ENCODE measurements at places on chromosomes 6 and 20.

DNA sequence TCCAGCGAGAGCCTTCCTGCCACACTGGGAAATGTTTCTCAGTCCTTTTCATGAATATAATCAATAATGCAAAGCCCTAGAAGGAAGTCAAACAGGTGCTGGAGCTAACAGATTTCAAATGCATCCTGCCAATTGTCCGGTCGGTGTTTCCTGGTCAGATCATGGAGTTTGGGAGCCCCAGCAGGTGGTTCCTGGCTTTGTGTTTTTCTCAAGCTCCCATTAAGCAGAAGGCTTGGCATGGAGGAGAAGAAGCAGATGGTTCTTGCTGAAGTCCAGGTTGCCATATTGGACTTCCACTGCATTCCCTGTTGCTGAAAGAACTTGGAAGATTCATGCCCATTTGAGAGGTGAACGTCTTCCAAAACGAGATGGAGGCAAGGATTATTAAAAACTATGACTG, 68.6 kb downstream of the GFOD1 start:
- DNase-seq = no peak

- no peak for DNase-seq
These were observed 113.8 kb upstream of the ARMC2 start for GRCh38 chr6:108734271-108734922.

GRCh38 chr20:10665027-10665561, 8.7 kb downstream of the JAG1 start:
- no peak for DNase-seq

GRCh38 chr20:23926944-23927872, 47.7 kb upstream of the CST5 start:
- DNase-seq = peak; percentile 43

DNA sequence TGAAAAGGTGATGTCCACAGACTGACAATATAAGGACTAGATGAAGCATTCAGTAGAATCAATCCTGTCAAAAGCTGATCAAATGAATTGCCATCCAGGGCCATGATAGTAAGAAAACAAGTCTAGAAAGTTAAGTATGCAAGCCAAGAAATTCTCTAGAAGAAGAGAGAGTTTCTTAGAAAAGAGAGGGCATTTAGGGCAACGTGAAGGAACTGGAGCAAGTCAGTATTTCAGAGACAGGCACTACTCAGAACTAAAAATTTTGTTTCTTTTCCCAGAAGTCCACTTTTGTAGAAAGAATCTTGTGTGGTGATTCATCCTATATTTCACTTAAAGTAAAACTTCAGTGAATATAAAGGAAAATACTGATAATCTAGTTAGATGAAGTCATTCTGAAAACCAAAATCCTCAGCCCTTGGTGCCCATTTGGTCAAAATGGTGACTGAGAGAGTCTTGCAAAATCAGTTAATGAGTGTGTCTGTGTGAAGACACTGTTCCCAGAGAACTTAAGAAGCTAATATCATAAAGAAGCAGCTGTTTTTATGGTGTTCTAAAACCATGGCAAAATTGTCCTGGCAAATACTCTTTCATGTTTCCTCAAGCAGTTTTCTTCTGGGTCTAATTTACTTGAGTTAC, 82.2 kb downstream of the COL19A1 start:
- no peak for DNase-seq

DNA sequence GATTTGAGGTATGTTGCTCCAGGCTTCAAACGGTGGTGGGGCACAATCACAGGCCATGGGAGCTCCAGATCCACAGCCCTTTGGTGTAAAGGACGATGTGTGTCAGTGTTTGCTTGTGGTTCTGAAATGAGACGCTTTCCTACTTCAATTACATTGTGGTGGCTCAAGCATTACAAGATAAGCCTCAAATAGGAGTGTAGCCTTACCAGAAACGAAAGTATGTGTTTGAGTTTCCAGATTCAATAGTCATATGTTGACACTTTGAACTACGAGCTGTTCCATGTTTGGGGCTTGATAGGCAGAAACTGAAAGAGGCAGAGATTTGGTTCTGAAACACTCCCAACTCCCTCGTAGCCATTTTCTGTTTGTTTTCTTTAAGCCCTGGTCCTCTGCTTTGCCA, 187.1 kb downstream of the MYLK4 start:
- no peak for DNase-seq

- peak; percentile 76 for DNase-seq
These were observed 20.1 kb downstream of the ECT2L start for GRCh38 chr6:138815797-138816528.

DNA sequence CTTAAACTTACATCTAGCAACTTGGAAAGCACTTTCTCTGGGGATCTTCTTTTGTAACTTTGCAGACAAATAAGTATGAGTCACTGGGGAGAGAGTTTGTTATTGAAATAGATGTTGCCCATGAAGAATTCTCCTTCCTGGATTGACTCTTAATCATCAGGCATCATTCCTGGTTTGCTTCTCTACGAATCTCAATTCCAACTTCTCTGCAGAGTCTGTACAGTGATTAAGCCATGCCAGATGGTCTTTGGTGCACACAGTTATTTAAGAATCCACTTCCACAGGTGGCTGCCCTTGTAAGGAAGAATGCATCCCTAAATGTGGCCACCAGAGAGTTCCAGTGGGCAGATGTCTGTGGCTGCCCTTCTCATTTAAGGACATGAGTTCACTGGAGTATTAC, 25.7 kb downstream of the MYCT1 start:
- peak; percentile 78 for DNase-seq

GRCh38 chr6:125918681-125919566, 37.6 kb upstream of the HINT3 start:
- DNase-seq = peak; percentile 89

GRCh38 chr6:118509009-118509617, 39.0 kb upstream of the PLN start:
- peak; percentile 54 for DNase-seq

- peak; percentile 94 for DNase-seq
These were observed 169.1 kb upstream of the CDYL start for GRCh38 chr6:4606821-4607704.

DNA sequence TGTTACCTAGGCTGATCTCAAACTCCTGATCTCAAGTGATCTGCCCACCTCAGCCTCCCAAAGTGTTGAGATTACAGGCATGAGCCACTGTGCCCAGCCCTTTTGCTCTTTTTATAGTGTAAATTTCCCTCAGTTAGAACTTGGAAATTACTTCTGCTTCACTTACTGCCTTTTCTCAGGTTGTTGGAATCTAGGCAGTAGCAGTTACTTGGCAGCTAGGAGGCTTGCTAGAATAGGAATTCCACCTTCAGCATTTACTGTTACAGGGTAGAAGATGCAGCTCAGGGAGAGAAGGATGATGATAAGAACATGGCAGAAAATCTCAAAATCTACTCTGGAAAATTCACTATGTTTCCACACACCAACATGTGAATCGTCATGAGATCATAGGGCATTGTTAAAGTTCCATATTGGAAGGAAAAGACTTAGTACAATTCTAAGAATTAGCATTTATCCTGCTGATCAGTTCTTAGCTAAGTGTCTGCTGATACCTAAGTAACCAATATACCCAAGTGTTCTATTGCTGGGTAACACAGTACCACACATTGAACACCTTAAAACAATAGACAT, 182.2 kb downstream of the SLC16A10 start:
- peak; percentile 38 for DNase-seq

- no peak for DNase-seq
These were observed 812 bp downstream of the MYMX start for GRCh38 chr6:44217332-44218143.

- no peak for DNase-seq
These were observed 61.9 kb downstream of the ZHX3 start for GRCh38 chr20:41255655-41256054.

DNA sequence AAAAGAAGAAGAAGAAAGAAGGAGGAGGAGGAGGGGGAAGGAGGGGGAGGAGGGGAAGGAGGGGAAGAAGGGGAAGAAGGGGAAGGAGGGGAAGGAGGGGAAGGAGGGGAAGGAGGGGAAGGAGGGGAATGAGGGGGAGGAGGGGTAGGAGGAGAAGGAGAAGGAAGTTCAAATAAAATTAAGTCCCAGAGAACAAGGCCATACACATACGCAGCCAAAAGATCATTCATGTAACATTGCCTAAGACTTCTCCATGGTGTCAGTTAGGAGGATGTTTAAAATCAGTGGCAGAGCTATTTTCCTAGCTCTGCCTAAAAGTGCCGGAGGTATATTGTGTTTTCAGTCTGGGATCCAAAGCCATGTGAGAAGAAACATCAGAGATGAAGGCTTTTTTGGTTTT, 75.8 kb downstream of the PLCB4 start:
- DNase-seq = no peak

DNA sequence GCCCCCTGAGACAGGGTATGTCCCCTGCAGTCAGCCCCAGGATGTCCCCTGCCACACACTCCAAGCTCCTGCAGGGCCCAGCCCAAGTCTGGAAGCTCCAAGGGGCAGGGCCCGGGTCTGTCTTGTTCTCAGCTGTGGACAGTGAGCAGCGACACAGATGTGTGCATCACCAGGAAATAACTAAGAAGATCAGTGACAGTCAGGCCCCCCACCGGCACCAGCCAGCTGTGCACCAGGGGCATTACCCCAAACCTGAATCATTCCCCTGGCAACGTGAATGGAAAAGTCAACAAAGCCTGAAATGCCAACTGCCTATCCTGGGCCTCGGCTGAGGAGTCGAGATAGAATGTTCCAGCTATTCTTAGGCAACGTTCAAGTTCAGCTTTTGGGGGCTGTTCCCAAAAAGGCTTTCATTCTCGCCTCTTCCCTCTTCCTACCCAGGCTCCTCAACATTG, 105.0 kb downstream of the PREX1 start:
- DNase-seq = no peak

DNA sequence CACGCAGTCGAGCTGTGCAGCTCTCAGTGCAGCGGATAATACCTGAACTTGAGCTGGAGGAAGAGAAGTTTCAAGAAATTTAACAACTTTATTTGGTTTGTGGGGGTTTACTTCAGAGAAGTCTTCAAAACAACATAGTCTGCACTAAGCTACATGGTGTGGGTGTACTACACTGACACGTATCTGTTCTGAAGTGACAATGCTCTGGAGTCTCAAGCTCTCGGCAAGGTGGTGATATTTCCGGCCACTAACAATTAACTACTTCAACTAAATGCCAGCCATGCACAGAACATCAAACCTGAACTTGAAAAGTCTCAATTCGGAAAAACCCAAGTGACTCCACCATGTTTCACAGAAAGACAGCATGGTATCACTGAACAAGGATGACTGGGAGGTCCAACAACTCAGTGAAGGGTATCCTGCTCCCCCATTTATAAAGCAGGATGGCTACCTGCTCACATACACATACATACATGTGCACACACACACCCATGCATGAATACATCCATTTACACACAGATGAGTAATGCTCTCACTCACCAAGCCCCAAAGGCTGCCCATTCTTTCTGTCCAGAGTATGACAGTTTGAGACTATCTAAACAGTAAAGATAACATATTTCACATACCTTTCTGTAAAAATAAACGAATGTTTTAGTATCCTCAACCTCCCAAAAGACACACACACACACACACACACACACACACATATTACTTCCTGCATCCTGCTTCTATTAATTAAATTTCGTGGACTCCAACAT, 15.4 kb upstream of the ANKRD60 start:
- DNase-seq = no peak

GRCh38 chr6:23308166-23308565, 738.8 kb downstream of the HDGFL1 start:
- no peak for DNase-seq

DNA sequence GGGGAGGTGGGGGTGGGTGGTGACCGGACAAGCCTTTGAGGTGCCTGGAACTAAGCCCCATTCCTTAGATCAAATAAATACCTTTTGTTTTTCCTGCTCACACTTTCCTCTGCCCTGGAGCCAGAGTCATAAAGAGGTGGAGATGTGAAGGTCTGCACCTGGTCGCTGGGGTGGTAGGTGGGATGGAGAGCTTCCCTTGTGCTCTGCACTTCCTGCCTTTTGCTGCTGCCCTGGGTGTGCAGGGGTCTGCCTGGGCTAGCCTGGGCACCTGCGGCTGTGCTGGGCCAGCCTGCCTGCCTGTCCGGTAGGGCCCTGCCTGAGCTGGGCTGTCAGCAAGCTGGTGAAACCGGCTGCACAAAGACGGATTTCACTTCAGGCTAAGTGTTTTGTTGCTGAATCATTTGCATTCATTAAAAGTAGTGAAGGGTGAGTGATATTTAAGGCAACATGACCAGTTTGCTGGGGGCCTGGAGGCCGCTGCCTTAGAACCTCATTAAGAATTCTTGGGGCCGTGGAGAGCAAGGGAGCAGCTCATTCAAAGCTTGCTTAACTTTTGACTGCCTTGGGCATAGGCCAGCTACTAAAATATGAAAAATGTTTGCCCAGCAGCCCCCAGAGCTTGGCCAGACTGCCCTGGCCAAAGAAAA, 20.5 kb downstream of the PTK7 start:
- DNase-seq = peak; percentile 80

GRCh38 chr20:40986774-40987173, 41.8 kb upstream of the TOP1 start:
- DNase-seq = no peak

DNA sequence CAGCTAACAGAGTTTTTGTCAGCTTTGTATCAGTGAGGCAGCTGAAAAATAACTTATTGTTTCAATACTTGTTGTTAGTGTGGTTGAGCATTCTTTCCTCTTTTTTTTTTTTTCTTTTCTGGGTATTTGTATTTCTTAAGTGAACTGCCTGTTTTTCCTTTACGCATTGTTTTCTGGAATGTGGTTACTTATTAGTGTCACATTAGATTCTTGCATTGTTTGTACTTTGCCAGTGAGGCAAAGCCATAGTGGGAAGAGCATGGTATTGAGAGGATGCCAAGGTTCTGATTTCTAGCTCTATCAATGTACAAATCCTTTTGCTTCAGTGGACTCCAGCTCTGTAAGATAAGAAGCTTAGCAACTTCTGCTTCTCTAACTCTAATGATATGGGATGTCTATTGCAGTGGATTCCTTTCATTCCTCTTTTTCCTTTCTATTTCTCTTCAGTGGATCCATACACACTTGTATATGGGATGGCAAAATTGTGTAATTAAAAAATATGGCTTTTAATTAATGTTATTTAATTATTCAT, 3.9 kb downstream of the CDKAL1 start:
- no peak for DNase-seq

- DNase-seq = no peak
These were observed 21.1 kb downstream of the MRPL14 start for GRCh38 chr6:44105993-44106740.

GRCh38 chr6:40038626-40039025, 104.4 kb upstream of the MOCS1 start:
- DNase-seq = no peak

GRCh38 chr6:10518557-10519407, 2.4 kb upstream of the GCNT2 start:
- no peak for DNase-seq

DNA sequence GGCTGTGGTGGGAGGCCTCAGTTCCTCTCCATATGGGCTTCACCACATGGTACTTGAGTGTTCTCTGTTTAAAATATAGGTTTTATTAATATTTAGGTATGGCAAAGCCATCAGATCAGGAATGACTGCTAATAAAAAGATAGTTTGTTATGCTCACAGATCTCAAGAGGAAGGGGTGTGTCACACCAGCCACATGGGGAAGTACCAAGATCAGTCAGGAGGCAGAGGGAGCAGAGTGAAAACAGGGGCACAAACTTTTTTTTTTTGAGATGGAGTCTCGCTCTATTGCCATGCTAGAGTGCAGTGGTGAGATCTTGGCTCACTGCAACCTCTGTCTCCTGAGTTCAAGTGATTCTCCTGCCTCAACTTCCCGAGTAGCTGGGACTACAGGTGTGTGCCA, 92.1 kb upstream of the GCM1 start:
- no peak for DNase-seq
